Ovary (tissue), 10 donors: ENCODE measurements at places on chromosomes 2 and 18. TPM values are rescaled to one million over a fixed set of nuclear protein-coding genes. Genes with fewer than 3 reads are reported as not detected.

DNA sequence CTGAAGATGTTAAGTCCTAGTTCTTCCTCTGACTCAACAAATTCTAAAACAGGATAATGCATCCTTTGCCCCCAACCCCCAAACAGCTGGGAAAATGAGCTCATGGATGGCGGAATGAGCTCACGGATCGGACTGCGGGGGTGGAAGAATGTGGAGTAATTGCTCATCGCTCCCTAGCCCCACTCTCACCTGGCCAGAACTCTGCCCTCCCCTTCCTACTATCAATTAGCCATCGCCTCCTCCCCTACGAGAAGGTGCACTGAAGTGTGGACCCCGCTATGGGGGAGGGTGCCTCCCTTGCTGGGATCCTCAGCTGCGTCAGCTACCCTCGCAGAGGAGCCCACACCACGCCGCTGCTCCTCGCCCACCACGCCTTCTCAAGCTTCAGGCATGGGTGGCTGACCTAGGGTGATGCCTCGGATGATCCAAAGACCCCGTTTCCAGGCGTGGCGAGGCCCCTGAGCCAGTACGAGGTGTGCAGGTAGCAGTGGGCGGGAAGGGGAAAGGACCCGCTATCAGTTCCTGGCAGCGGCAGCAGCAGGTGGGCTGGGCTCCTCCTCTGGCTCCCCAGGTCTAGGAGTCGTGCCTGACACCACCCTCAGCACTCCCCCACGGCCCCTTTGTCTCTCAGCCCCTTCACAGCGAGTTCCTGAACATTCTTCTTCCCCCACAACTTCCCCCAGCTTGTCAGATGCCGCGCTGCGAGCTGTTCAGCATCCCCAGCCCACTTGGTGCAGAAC, 82.1 kb upstream of the POMC start:
- DNase-seq, result no peak
- H3K4me1 ChIP-seq, result peaks cover 17% of the 10 kb centered on the region
- H3K27me3 ChIP-seq, result no peaks in the 10 kb centered on the region
- H3K27ac ChIP-seq, result peak overlapping the region; percentile 25

- no peaks in the 10 kb centered on the region for H3K4me1 ChIP-seq
- DNase-seq, result no peak
- H3K4me3 ChIP-seq, result no peak overlapping the region
- H3K27ac ChIP-seq, result no peak overlapping the region
- no peaks in the 10 kb centered on the region for H3K36me3 ChIP-seq
- no peaks in the 10 kb centered on the region for H3K27me3 ChIP-seq
Measured at GRCh38 chr2:175734686-175735085, 267.4 kb downstream of the LNPK start.

- peak; percentile 51 for DNase-seq
- no peaks in the 10 kb centered on the region for H3K27me3 ChIP-seq
- no peaks in the 10 kb centered on the region for H3K4me1 ChIP-seq
- no peaks in the 10 kb centered on the region for H3K36me3 ChIP-seq
- no peak overlapping the region for H3K27ac ChIP-seq
- H3K4me3 ChIP-seq, result peak overlapping the region; percentile 40
Measured at GRCh38 chr2:19868701-19869580, 32.8 kb downstream of the TTC32 start.

- peaks cover 2% of the 10 kb centered on the region for H3K4me1 ChIP-seq
- no peak overlapping the region for H3K27ac ChIP-seq
- H3K36me3 ChIP-seq, result no peaks in the 10 kb centered on the region
- H3K4me3 ChIP-seq, result no peak overlapping the region
- no peaks in the 10 kb centered on the region for H3K27me3 ChIP-seq
Measured at GRCh38 chr2:105249181-105249580, 7.6 kb downstream of the GPR45 start.

IFIH1 gene
- 15.6 TPM for total RNA-seq

- DNase-seq, result no peak
- H3K27me3 ChIP-seq, result no peaks in the 10 kb centered on the region
- no peaks in the 10 kb centered on the region for H3K4me1 ChIP-seq
- no peaks in the 10 kb centered on the region for H3K36me3 ChIP-seq
Measured at GRCh38 chr2:64342195-64343099, 111.5 kb upstream of the LGALSL start.

DNA sequence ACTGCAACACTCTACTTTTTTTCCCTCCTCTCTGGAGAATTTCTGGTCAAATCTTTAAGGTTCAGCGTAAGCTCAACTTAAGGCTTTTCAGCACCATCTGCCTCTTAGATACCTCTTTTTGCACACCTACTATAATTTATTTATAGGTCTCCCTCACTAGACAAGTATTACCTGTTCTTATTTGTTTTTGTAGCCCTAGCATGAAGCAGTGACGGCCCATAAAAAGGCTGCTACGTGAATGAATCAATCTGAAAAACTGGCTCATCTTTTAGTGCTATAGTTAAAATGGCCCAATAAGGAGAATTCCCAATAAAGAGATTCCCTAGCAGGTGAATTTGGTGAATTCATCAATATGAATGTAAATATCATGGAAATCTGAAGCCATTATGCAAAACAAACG, 6.5 kb downstream of the RNF149 start:
- no peak for DNase-seq
- no peak overlapping the region for H3K27ac ChIP-seq
- no peak overlapping the region for H3K4me3 ChIP-seq
- H3K27me3 ChIP-seq, result no peaks in the 10 kb centered on the region
- peaks cover 17% of the 10 kb centered on the region for H3K4me1 ChIP-seq
- H3K36me3 ChIP-seq, result no peaks in the 10 kb centered on the region

DNA sequence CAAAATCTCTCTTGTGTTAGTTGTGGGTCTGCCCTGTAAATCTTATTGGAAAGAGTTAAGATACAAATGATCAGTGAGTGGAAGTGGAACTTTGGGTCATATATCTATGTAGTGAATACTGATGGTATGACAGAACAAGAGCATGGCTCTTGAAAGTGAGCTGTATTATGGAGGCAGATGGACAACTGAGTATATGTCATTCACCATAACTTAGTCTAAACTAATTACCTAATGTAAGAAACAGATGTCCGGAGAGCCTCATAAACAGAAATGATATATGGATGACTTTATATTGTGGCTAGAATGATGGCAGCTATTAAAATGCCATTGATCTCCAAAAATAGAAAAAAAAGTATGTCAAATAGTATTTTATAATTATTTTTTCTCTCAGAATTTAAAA, 72.4 kb downstream of the FASTKD2 start:
- H3K27ac ChIP-seq, result no peak overlapping the region
- H3K4me3 ChIP-seq, result no peak overlapping the region
- H3K4me1 ChIP-seq, result no peaks in the 10 kb centered on the region
- H3K27me3 ChIP-seq, result no peaks in the 10 kb centered on the region
- no peak for DNase-seq
- H3K36me3 ChIP-seq, result no peaks in the 10 kb centered on the region
